Neural progenitor cell (in vitro differentiated cells): ENCODE measurements at places on chromosomes 1 and 21. TPM values are rescaled to one million over a fixed set of nuclear protein-coding genes. Genes with fewer than 3 reads are reported as not detected.

GRCh38 chr1:214581785-214582184, 21.2 kb upstream of the CENPF start:
- no peaks in the 10 kb centered on the region for H3K27me3 ChIP-seq
- H3K4me3 ChIP-seq = no peak overlapping the region
- no peak for DNase-seq
- H3K36me3 ChIP-seq = no peaks in the 10 kb centered on the region

DNA sequence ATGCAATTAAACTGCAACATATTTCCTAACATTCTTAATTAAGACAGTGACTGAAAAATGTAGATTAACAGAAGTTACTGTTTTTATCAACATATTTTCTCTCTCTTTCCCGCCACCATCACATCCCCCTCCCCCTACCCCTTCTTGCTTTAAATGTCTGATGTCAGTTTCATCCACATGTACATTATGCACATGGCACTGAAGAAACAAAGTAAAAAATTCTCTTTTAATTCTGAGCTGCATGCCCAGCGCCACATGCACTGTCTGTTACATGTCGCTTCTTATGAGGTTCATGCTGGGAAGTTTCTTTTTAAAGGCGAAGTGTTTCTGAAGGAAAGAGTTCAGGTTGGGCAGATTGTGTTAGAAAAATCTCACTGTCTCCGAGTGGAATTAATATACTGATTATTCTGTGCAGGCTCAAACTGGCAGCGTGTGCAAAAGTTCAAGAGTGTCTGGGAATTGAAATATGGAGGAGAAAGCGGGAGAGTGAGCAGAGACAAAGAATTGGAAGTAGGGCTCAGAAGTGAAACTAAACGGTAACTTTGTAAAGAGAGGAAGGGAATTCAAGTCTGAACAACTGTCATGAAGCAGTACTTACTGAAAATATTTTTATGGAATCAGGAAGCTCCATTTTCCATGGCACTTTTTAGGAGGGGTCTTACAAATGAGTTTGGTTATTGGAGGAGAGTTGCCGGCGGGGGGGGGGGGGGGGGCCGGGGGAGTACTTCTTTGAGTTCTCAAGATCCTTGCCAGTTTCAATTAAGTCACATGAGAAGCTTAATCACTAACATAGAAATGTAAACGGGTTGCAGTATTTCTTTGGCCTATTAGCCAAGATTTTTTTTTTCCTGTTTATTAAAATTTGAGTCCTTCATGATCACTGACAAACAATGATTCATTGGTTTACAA, 217.6 kb downstream of the SDCCAG8 start:
- no peak for DNase-seq
- H3K36me3 ChIP-seq = no peaks in the 10 kb centered on the region
- H3K27me3 ChIP-seq = no peaks in the 10 kb centered on the region
- H3K4me1 ChIP-seq = peaks cover 79% of the 10 kb centered on the region
- no peak overlapping the region for H3K4me3 ChIP-seq

GRCh38 chr1:117106478-117106877, 15.1 kb downstream of the TRIM45 start:
- no peaks in the 10 kb centered on the region for H3K27me3 ChIP-seq
- no peak overlapping the region for H3K4me3 ChIP-seq
- no peak for DNase-seq
- H3K36me3 ChIP-seq = peaks cover 4% of the 10 kb centered on the region
- H3K4me1 ChIP-seq = no peaks in the 10 kb centered on the region

DNA sequence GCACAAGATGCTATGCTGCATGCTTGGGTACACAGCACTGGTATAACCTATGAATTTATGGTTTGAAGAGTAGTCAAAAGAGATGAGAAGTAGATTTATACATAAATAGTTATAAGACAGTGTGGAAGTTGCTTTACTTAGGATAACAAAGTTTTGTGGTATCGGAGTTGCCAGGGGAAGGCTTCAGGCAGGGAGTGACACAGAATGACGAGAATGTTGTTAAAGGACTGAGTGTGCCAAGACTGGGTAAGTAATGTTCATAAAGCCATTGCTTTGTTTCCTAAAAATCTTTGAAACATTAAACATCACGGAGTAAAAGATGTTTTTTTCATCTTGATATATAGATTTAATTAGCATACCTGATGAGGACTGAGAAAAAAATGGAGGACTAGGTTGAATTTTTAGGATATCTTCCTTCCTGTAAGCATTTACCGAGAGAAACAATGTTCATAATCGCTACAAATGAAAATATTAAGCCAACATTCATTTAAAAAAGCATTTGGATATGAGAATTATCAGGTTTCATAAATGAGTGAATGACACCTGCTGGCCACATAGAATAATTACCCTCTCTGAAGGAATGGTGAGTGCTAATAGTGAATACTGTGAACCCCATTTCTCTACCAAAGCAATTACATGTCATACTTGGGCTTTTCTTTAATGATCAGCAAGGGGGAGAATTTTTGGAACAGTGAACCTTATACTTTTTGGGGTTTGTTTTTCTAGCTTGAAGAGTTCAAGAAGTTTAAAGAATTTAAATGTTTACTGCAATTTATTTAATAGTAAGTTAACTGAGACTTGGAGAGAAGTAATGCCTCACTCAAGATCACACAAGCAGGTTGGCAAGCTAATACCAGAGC, 28.4 kb downstream of the EXTL2 start:
- H3K27ac ChIP-seq = no peak overlapping the region
- peak; percentile 18 for DNase-seq
- no peak overlapping the region for H3K4me3 ChIP-seq

GRCh38 chr21:31184459-31184858, 146.2 kb upstream of the KRTAP19-8 start:
- no peaks in the 10 kb centered on the region for H3K36me3 ChIP-seq
- no peak overlapping the region for H3K4me3 ChIP-seq
- no peak overlapping the region for H3K27ac ChIP-seq
- no peak for DNase-seq
- no peaks in the 10 kb centered on the region for H3K27me3 ChIP-seq

CYP4X1 gene
- 0.17 and 0.19 TPM in 2 replicates for total RNA-seq

FMO3 gene
- total RNA-seq = not detected in 2 replicates
